ENCODE measurements at places on chromosomes 7 and 10. TPM values are rescaled to one million over a fixed set of nuclear protein-coding genes. Genes with fewer than 3 reads are reported as not detected.

GRCh38 chr10:35226507-35226906 lies 99.9 kb downstream of the CREM start:
- DNase-seq = no peak

The IFIT1 gene
- total RNA-seq = 172 TPM

DNA sequence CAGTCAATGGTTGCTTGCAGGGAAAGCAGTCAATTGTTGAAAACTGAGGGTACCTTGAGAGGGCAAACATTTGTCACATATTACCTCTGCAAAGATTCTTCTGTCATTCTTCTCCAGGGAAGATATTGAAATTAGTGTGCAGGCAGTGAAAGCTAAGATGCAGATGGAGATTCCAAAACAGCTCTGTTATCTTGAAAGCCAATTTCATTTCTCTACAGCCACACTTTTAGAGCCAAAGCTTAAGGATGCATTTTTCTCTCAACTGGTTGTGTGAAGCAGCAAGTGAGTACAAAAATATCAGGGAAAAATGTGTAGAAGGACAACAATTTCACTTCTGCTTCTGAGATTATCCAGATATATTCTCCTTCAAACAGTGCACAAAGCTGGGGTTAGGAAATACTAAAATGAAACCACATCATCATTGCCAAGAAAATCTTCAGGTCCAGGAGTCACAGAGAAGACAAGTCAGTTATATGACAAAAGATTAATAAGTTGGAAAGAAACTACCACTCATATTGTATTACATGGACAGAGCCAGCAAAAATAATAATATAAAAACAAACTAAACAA lies 16.3 kb downstream of the SGMS1 start:
- DNase-seq = peak; percentile 64

The LRRC18 gene
- not detected for total RNA-seq

DNA sequence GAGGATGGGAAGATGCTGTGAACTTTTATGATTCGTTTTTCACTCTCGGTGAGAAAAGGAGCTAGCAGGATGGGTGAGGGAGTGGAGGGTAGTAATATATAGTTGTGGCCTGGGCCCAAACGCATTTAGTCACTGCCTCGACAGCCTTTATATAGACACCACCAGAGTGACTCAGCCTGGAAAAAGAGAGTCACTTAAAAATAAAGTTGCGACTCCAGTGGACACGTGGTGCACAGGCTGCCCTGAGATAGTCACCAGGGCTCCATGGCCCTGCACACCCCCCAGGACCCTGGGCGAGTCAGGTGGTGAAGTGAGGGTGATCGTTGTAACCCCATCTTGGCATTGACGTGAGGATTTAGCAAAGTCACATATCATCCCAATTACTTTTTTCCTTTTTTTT lies 106.7 kb downstream of the CUX1 start:
- peak; percentile 79 for DNase-seq

The BNIP3 gene
- total RNA-seq = 81.4 TPM

- DNase-seq = no peak
Observed at GRCh38 chr7:18566829-18567228, 71.3 kb downstream of the HDAC9 start.

The FRMD4A gene
- 32.1 TPM for total RNA-seq

The CH25H gene
- not detected for total RNA-seq

- DNase-seq = no peak
Observed at GRCh38 chr10:124768791-124769190, 22.9 kb downstream of the EEF1AKMT2 start.

The GRK5 gene
- 20.5 TPM for total RNA-seq

The CNTNAP2 gene
- not detected for total RNA-seq

GRCh38 chr7:149750122-149750845 lies 23.1 kb downstream of the ZNF467 start:
- DNase-seq = no peak

DNA sequence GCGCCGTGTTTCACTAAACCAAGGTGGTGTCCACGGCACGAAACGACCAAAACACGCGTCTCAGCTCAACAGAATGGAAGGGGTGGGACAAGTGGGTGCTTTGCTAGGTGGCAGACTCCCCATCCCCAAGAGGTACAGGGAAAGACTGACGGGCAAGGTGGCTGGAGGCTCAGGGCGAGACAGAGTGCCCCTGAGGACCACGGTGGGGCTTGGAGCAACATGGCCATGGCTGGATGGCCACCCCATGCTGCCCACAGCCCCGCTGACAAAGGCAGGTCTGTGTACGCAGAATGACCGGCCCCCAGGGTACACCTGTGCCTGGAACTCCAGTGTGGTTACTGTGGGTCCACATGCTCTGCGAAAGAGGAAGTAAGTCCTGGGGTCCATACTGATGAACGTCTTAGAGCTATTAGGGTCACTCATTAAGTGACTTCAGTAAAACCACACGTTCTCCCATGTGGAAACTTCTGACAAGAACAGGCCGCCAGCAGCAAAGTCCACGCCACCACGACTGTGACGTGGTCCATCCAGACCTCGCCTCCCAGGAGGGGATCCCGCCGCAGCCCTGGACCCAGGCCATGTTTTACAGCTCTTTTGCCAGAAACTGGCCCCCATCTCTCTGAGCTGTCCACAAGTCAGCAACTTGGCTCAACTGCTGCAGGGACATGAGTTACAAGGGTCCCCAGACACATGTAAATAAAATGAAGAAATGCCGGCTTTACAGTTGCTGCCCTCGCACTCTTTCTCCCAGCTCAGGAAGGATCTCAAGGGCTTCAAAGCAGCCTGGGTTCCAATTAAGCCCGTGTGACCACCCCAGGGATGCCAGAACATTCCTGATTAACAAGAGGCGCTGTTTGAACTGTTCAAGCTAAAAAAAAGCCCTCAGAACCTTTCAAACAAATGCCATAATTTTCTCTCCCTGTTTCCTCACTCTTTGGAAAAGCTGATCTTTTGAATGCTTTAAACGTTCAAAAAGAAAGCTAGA lies 66.8 kb downstream of the MAD1L1 start:
- DNase-seq = no peak

The AGMO gene
- total RNA-seq = not detected

DNA sequence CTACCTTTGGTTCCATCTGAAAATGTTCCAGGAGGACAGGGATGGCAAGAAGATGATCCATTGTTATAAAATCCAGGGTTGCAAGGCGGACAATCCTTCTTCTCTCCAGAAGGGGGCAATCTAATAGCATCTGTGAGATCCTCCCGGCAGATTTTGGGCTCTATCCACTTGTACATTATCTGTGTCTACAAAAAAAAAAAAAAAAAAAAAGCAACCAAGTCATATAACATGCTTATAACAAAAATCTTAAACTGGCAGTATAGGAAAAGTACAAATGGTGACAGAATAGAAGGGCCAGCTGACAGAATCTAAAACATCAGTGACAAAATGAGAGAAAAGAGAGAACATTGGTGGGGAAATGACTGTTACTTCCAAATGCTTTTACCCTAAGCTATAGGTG lies 132.7 kb downstream of the ELAPOR2 start:
- peak; percentile 84 for DNase-seq

- no peak for DNase-seq
Observed at GRCh38 chr10:11687357-11687771, 54.8 kb upstream of the ECHDC3 start.

Data from fibroblast of the aortic adventitia (primary cell).